Stimulated activated naive CD4-positive, alpha-beta T cell (primary cell): ENCODE measurements at places on chromosomes 11 and 22.

- DNase-seq: no peak
These were observed 610.5 kb downstream of the INSC start for GRCh38 chr11:15725246-15725645.

DNA sequence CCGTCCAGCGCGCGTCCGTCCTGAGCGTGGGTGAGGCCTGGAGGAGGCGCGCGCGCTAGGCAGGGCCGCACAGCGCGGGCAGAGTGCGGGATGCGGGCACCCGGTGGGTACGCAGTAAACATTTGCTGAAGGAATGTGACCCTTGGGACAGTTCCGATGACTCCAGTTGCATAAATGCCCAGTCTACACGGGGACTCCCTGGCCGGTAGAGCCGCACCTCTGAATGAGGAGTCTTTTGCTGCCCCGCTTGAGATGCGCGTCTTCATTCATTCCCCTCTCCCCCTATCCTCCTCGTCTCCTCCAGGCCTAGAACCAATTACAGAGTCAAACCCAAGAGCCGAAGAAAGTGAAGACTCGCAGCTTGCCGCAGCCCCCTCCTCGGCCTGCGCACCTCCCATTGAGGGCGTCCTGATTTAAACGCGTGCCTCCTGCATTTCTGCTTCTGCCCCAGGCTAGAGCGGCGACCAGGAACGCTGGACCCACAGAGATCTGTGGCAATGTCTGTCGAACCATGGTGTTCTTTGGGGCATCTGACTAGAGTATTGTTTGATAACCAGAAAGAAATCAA is 729 bp upstream of the CHKB start:
- no peak for DNase-seq

DNA sequence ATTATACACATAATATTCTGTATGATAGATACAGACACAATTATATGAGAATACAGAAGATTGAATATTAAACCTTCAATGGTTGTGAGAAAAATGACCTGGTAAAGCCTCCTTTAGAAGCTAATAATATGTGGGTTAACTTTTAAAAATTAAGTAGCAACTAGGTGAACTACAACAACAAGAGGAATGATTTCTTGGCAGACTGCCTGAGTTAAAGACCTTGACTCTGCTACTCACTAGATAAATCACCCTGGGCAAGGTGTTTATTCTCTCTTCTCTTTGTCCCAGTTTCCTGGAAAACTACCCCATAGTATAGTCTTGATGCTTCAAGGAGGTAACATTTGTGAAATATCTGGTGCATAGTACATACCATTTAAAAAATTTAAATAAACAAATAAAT is 519.6 kb upstream of the TENM4 start:
- no peak for DNase-seq

- DNase-seq: no peak
These were observed 12.1 kb downstream of the C11orf97 start for GRCh38 chr11:94524341-94524740.

- DNase-seq: no peak
These were observed 26.9 kb upstream of the CBX7 start for GRCh38 chr22:39179401-39179827.

DNA sequence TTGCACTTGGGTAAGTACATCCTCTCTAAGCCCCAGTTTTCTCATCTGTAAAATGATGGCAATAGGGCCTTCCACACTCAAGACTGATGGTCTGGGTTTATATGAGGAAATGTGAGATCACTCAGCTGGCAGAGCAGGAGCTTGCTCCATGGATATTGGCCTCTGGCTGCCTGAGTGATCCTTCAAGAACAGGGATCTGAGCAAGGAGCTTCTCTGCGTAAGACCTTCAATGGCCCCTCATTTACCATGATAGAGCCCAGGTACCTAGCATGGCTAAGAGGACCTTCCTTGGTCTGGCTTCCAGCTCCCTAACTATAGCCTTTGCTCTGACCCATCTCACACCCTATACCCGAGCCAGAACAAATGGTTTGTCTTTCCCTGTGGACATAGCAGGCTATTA is 5.5 kb downstream of the ROBO4 start:
- no peak for DNase-seq

GRCh38 chr11:128456566-128457268 is 130.6 kb downstream of the ETS1 start:
- no peak for DNase-seq

DNA sequence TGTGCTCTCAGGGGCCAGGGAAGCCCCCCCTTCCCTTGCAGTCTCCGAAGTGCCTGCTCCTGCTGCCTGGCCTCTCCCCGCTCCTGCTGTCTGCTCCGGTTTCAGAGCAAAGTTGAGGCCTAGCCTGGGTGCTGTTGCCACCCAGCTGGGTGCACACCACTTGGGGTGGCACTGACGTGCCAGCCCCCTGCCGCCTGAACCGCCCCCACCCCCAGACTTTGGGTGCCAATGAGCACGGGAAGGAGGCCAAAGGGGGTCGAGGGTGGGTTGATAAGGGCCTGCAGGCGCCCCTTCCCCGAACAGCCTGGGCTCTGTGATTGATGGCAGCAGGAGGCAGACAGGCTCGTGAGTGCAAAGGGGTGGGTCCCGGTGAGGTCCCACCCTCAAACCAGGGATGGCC is 48.2 kb downstream of the EMSY start:
- DNase-seq: no peak

GRCh38 chr11:44709281-44709562 is 17.5 kb upstream of the TSPAN18 start:
- no peak for DNase-seq

GRCh38 chr11:26753723-26754504 is 32.1 kb upstream of the SLC5A12 start:
- DNase-seq: no peak

DNA sequence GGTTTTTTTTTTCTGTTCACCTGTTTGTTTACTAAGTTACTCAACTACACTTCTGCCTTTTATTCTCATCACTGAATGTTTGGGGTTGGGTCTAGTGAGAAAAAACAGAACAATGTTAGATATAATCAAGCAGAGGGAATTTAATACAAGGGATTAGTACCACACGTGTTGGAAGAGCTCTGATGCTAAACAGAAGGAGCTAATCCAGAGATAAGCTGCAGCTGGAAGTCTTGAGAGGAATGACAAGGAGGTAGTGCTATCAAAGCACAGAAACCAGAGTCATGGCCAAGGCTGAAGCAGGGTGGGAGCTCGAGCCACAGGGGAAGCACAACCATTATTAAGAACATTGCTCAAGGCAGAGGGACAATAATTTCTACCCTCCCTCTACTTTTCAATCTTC is 604.1 kb upstream of the ANO5 start:
- DNase-seq: no peak

GRCh38 chr11:1055109-1055703 is 18.7 kb upstream of the MUC6 start:
- DNase-seq: no peak

- no peak for DNase-seq
These were observed 48.5 kb upstream of the A4GALT start for GRCh38 chr22:42769238-42769573.

- no peak for DNase-seq
These were observed 164.1 kb downstream of the ARHGAP42 start for GRCh38 chr11:100851147-100851546.

- no peak for DNase-seq
These were observed 4.5 kb downstream of the FAM83F start for GRCh38 chr22:39999144-39999757.

DNA sequence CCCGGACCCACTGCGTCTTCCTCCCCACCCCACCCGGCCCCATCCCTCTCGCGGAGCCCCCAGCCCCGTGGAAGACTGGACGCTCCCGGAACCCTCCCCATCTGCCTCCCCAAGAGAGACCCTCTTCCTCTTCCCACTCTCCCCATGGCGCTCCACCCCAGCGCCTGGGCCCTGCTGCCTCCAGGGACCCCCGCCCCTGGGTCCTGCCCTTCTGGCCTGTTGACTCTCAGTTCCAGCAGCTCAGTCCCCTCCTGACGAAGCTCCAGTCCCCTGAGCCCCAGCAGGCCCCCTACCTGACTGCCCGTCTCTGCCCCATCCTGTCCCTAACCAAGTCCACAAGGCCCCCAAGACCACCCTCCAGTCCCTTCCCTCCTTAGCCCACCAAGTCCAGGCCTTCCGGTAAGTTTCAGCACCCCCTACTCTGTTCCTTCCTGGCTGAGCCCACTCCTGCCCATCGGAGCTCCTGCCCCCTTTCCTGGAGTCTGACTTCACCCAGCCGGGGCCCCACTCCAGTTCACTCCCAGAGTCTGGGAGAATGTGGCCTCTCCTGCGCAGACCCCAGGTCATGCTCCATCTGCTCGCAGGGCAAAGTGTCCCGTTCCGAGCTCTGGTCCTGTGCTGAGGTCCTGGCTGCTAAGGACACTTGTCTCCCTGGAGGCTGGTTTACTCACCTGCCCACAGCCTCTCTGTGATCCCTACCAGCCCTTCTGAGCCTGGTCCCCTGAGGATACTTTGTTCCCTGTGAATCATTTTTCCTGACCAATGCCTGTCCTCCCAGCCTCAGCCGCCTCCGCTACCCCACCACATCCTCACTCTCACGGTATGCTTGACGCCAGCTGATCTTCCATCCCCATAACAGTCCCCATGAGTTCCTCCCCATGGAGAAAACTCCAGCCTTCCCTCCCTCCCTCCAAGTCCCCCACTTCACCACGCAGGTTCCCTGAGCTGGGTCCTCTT is 722 bp downstream of the IFITM10 start:
- DNase-seq: no peak

DNA sequence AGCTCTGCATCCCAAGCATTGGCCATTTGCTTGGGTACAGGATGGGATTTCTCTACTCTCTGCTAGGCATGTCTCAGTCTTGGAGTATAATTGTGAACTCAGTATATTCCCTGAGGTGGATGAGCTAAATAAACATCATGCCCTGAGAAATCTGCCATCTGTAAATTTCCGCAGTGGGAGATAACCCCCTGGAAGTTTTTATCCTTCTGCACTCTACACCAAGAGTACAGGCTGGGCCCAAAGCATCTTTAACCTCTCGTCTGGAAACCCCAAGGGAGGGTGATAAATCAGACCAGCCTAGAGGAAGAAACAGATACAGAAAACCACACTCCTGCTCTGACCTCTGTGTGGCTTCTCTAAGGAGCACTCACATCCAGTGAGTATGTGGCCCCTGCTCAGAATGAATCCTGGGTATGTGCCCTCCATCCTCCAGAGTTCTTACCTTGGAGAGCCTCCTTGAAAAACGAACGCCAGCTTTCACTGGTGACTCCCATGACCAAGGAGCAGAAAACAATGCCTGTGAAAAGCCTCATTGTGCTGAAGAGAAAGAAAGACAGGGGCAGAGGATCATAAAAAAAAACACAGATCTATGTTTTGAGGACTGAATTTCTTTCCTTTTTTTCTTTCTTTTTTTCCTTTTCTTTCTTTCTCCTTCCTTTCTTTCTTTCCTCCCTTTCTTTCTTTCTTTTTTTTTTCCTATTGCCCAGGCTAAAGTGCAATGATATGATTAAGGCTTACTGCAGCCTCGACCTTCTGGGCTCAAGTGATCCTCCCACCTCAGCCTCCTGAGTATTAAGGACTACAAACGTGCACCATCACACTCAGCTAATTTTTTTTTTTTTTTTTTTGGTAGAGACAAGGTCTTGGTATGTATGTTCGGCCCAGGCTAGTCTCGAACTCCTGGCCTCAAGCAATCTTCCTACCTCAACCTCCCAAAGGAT is 938 bp downstream of the SAA4 start:
- DNase-seq: no peak

- no peak for DNase-seq
These were observed 76.1 kb upstream of the RAB1B start for GRCh38 chr11:66192181-66192863.

DNA sequence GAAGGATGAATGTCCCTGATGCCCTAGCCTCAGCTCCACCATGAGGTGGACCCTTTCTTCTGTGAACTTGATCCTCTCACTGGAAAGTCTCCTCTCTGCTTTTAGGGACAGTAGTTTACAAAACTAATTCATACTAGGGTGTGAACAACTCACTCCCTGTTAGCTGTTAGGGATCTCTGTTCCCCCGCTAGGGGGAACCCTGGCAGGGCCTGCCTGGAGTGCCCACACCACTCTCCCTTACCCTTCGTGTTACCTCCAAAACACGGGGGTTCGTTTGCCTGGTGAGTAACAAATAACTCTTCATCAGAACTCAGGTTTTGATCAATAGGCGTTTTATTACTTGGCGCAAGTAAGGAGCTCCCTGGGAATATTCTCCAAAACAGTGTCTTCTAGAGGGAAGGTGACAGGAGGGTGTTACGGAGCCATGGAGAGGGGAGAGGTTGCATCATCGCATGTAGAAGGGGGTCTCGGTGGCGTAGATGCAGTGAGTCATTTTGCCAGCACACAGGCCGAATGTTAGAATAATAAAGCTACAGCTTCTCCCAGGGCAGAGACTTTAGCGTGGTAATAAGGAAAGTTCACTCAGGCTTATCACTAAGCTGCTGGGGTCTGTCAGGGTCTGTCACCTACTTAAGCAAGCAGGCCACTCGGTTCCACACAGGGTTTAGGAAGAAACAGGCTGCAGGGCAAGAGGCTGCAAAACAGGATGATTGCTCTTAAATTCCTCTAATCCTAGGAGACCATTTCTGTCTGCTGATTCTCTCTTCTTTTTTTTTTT is 45.8 kb downstream of the C11orf96 start:
- DNase-seq: no peak

GRCh38 chr22:29443452-29443851 is 5.1 kb downstream of the RFPL1 start:
- DNase-seq: no peak

DNA sequence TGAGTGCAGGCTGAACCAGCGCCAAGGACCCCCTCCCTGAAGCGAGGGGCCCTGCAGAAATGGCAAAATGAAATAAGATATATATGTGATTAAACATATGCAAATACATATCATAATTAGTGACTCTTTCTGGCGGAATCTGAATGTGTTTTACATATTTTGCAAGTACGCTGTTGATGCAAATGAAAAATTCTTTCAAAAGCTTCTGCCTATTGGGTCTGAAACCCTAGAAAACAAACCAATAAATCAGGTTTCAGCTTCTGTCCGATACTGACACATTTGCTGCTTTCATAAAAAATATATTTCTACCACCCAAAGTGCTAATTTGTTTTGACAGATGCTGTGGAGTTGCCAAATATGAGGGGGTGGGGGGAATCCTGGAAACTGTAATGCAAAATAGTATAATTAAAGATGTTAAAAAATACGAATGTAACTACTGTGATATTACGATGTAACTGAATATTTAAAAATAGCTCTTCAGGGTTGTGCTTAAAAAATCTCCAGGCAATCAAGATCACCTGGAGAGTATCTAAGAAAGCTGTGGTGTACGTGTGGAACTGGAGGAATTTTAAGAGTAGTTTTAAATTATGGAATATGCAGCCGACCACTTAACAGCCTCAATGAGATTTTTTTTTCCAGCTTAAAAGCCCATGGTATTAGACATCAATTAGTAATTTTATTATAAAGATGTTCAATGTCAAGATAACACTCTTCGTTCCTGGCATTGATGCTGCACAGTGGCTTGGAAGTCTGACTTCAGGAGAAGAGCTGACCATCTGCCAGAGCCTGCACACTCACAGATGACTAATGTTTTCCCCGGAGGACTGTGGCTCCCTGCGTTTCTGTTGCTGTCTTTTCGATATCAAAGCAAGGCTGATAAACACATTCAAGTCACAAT is 122.2 kb upstream of the RCN1 start:
- no peak for DNase-seq

GRCh38 chr22:30187529-30188407 is 58.8 kb downstream of the LIF start:
- DNase-seq: no peak
